GM12878 (cell line): ENCODE measurements at places on chromosomes 4 and X.

GRCh38 chr4:38618505-38618904 is 45.5 kb upstream of the KLF3 start:
- DNase-seq: no peak

DNA sequence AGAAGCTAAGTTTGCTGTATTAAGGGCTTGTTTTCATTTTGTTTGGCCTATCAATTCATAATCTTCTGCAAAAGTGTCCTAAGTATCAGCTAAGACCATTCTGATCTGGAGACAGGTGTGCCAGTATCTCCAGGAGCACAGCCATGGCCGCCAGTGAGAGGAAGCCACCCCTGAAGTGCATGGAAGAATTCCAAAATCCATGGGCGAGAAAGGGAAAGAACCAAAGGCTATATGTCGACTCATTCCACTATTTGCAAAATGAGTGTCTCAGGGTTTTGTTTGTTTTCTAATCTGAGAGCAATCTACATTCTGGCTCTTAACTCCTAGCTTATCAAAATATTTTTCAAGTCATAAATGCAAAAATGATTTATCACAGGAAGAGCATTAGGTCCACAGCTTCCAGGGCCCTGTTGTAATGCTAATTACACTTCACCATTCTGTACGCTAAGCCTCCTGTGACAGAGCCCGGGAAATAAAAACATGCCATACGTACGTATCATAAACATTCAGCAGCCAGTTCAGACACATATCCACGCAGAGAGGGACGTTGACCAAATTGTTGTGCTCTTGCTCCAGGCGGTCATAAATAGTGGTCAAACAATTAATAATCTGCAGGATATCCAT is 137.3 kb upstream of the FTHL17 start:
- DNase-seq: no peak

DNA sequence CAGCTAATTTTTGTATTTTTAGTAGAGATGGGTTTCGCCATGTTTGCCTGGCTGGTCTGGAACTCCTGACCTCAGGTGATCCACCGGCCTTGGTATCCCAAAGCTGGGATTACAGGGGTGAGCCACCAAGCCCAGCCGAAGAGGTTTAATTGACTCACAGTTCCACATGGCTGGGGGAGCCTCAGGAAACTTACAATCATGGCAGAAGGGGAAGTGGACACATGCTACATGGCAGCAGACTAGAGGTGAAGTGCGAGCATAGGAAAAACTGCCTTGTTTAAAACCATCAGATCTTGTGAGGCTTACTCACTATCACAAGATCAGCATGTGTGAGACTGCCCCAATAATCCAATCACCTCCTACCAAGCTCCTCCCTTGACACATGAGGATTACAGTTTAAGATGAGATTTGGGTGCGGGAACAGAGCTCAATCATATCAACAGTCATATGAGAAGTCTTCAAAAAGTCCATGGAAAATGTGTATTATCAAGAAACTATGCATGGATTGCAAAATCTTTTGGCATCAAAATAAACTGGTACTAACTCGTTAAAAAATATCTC is 25.8 kb upstream of the RPL39 start:
- DNase-seq: no peak

DNA sequence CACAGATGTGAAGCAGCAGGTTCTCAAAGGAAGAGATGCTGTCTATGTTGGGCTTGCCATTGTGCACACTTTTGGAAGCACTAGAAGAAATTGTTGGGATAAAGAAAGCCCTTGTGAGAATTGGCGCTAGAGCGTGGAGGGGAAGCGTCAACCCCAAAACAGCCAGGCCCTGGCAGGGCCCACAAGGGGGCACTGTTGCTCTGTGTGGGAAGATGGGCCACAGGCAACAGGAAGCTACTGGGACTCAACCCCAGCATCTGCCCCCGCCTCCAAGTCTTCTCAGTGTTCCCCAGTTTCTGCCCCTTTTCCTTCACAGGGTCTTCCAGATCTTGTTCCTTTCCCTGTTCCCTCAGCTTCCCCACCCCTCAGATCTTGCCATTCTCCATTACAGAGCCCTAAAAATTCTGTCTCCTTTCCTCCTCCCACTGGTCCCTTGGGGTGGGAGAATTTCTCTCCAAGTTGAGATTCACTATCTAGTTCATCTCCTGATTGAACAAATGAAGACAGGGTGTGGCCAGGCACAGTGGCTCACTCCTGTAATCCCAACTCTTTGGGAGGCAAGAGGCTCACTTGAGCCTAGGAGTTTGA is 85.5 kb downstream of the STARD8 start:
- DNase-seq: no peak

- no peak for DNase-seq
Observed at GRCh38 chr4:188550296-188550695, 411.1 kb downstream of the TRIML1 start.

- no peak for DNase-seq
Observed at GRCh38 chr4:185722029-185722316, 90.0 kb downstream of the SORBS2 start.

GRCh38 chr4:113382704-113383103 is 333.3 kb downstream of the ANK2 start:
- no peak for DNase-seq

DNA sequence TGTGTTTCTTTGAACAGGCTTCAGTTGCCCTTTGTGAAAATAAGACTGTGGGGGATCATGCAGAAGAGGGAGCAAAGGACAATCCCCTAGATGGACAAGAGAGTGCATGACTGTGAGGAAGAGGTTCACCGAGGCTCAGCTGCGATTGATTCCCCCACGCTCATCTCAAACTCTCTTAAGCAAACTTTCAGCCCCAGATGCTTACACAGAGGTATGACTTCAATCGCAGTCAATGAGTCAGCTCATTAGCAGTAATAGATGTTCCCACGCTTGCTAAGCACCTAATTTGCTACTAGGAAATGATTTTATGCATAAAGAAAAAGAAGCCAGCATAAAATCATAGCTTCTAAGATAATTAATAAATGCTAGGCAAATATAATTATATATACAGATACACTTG is 2256.1 kb upstream of the AGA start:
- no peak for DNase-seq

DNA sequence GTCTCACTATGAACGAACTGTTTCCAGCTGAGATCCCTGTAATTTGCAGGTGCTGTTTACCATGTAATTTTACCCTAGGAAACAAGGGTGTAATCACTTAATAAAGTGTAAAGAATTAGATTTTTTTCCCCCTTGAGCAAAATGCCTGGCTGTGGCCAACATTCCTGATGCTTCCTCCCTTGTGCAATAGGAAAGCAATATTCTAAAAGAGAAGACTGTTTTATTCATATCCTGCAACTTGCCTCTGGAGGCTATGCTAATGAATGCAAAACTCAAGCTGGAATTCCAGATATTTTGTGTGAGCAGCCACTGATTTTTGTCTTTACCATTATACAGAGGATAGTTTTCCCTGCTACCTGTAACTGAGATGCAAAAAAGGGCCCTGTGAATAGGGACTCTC is 98.0 kb downstream of the AWAT2 start:
- no peak for DNase-seq

DNA sequence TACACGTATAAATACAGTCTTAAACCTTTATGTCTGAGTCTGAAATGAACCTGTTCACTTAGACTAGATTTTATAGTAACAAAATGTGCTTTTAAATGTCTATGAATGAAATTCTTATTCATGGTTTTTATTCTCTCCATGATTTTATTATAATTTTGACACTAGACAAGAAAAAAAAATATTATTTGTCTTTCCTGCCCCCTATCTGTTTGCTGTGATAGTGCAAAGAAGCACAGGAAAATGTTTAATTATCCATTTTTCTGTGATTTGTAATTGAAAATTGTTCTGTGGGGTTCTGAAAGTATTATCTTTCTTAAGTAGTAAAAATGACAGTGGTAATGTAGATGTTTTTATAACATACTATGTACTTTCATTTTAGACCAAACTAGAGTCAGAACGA is 52.0 kb downstream of the INTS6L start:
- no peak for DNase-seq

GRCh38 chr4:152684587-152684986 is 4.8 kb upstream of the TMEM154 start:
- no peak for DNase-seq

DNA sequence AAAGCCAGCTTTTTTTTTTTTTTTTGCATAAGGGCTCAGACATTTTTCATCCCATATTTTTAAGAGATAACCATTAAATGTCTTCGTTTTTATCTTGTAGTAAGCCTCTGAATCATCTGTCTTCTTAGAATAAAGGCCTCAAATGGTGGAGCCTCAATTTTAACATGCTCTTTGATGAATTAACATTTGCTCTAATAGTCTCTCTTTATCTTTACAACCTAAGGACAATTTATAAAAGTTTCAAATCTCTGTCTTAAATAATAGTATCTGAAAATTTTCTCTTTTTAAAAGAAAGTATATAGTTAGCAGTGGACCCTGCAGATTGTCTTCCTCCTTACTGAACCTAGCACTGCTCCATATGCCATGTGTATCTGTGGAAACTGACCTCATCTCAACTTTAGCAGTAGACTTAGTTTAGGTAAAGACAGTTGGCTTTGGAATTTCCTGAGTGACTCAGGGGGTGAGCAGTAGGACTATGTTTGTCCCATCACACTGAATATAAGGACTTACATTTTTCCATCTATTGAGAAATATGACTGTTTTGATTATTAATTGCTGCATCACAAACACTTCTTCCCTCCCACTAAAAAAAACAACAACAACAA is 1658.0 kb downstream of the STIM2 start:
- DNase-seq: no peak

GRCh38 chr4:74904509-74905065 is 28.3 kb upstream of the PARM1 start:
- no peak for DNase-seq

- no peak for DNase-seq
Observed at GRCh38 chrX:23610495-23610894, 56.8 kb upstream of the PRDX4 start.

- DNase-seq: no peak
Observed at GRCh38 chrX:7941390-7942042, 14.3 kb upstream of the PNPLA4 start.

GRCh38 chr4:153790962-153791551 is 2.2 kb upstream of the SFRP2 start:
- DNase-seq: no peak

DNA sequence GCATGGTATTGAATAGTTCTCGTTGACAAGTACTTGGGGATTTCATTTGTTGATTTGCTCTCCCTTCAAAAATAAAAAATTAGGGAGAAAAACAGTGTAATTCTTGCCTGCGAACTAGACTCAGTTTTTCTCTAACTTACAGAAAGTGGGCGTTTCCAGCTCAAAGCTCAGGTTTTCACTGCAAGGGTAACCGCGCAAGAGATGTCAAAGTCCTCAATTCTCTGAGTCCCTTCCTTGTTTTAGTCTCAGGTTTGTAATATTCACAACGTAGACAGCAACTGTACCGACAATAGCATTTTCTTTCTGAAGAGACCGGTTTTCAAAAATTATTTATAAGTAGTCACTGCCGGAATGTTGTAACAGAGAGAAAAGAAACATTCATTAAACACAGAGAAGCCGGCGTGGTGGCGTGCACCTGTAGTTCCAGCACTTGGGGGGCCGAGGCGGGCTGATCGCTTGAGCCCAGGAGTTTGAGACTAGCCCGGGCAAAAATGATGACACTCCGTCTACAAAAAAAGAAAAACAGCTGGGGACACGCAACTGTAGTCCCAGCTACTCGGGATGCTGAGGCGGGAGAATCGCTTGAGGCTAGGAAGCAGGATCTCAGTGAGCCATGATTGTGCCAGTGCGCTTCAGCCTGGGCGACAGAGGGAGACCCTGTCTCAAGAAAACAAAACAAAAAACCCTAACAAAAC is 774 bp downstream of the ZCCHC4 start:
- no peak for DNase-seq

- no peak for DNase-seq
Observed at GRCh38 chrX:101685923-101686322, 26.3 kb upstream of the ARMCX2 start.

DNA sequence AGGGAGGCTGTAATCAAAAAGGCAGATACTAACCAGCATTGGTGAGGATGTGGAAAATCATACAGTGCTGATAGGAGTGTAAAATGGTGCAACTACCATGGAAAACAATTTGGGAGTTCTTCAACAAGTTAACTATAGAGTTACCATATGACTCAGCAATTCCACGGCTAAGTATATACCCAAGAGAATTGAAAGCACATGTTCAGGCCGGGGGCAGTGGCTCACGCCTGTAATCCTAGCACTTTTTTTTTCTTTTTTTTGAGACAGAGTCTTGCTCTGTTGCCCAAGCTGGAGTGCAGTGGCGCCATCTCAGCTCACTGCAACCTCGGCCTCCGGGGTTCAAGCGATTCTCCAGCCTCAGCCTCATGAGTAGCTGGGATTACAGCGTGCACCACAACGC is 15.0 kb upstream of the CD99L2 start:
- no peak for DNase-seq

- no peak for DNase-seq
Observed at GRCh38 chr4:8517946-8518345, 62.2 kb upstream of the GPR78 start.

- no peak for DNase-seq
Observed at GRCh38 chr4:153137159-153137558, 67.1 kb upstream of the TRIM2 start.

GRCh38 chrX:12824944-12825343 is 33.7 kb downstream of the PRPS2 start:
- DNase-seq: no peak

GRCh38 chrX:10628906-10629305 is 8.5 kb upstream of the MID1 start:
- DNase-seq: no peak

DNA sequence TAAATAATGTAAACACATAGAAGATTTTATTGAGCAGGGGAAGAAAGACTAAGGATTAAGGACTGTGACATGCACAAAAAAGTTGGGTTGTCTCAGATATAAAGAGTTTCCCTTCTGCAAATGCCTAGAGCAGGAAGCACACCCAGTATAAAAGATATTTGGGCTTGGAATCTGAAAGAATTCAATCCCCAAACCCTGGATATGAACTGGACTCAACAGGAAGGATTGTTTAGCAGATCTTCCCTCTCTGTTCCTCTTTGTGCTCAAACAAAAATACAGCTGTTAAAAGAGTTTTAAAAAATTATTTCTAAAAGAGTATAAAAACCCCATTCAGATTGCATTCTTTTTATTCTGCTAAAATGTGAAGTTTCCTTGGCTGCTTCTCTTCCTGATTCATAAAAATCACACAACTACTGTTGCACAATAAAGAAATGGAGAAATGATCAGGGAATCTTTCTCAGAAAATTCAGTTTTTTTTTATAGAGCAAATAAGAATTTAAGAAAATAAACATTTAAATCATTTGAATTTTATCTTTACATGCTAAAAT is 71.4 kb downstream of the PDLIM5 start:
- DNase-seq: no peak

DNA sequence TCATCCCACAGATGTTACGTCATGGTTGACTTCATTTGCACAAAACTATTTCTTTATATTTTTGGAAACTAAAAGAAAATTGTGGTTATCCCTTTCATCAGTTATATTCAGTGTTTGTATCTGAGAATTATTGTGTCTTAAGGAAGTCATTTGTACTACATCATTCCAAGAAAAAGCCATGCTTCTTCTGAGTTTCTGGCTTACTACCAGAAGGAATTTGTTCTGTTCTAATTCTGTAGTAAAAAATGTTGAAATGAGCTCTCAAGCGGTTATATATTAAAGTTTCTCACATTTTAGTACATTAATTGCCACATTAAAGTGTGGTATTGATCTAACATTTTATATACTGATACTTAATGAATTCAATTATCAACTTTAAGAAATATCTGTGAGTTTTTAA is 1844.5 kb downstream of the PCDH7 start:
- no peak for DNase-seq
